ENCODE measurements at places on chromosomes 6 and 20.

DNA sequence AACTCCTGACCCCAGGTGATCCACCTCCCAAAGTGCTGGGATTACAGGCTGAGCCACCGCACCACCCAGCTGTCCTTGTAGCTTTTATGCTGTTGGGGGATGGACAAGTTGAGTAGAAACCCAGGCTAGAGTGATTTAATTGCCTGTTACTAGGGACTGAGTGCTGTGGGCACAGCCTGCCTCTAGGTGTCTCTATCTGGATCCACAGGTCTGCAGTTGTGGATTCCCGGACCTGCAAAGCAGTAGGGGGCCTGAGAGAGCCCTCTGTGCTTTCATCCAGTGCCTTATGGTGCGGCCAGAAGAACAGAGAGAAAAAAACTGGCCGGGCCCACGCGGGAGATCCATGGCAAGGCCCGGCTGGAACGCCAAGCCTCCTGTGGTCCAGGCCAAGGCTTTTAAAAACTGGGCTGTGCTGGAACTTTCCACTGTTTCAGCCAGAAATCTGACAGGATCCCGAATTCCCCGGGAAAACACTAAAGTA, 5.2 kb downstream of the SIRPA start:
- DNase-seq, result no peak

- no peak for DNase-seq
Measured at GRCh38 chr6:1110164-1110563, 201.7 kb upstream of the FOXQ1 start.

- DNase-seq, result no peak
Measured at GRCh38 chr6:142265476-142265875, 36.3 kb upstream of the ADGRG6 start.

DNA sequence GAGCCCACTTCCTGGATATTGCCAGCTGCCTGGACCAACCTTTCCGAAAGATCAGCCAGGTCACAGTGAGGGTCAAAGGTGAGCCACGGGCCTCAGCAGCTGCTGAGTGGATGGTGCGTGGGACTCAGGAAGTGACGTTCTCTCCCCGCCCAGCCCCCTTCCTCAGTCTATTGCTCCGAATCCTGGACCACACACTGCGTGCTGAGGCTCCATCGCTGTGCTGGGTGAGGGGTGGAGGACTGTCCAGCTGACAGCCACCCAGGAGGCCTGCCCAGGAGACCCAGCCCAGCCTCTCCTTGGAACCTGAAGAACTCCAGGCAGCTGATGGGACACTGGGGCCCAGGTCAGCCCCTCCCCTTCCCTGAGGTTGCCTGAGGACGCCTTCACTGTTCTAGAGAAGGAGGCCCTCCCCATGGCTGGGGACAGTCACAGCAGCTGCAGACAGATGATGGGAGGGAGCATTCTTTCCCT, 94.4 kb upstream of the CD93 start:
- DNase-seq, result no peak

DNA sequence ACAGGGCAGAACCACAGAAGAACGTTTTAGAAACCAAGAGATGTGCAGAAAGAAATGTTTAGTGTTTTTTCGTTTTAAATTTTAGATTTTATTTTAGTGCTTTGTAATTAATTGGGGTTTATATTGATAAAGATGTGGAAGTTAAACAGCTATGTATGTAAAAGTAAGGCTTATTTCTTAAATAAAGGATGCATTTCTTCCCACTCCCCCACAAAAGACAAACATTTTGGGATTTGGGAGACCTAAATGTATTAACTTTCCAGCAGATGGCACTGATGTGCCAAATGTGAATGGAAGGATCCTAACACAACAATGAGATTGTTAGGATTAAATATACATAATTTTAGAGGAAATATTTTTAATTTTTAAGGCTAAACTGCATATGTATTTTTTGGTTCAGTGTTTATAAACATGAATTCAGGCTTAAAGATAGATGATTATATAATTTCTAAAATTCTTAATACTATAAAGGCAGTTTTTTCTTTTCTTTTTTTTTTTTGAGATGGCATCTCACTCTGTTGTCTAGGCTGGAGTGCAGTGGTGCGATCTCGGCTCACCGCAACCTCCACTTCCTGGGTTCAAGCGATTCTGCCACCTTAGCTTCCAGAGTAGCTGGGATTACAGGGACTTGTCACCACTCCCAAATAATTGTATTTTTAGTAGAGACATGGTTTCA, 12.0 kb downstream of the PFDN4 start:
- DNase-seq, result no peak

DNA sequence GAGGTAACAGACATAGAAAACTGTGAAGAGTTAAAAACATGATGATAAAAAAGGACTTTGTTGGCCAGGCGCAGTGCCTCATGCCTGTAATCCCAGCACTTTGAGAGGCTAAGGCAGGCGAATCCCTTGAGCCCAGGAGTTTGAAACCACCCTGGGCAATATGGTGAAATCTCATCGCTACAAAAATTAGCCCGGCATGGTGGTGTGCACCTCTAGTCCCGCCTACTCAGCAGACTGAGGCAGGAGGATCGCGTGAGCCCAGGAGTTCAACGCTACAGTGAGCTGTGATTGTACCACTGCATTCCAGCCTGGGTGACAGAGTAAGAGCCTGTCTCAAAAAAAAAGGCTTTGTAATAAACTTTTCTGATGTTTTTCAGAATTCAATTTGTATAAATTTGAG, 60.1 kb downstream of the GFOD1 start:
- DNase-seq, result no peak

DNA sequence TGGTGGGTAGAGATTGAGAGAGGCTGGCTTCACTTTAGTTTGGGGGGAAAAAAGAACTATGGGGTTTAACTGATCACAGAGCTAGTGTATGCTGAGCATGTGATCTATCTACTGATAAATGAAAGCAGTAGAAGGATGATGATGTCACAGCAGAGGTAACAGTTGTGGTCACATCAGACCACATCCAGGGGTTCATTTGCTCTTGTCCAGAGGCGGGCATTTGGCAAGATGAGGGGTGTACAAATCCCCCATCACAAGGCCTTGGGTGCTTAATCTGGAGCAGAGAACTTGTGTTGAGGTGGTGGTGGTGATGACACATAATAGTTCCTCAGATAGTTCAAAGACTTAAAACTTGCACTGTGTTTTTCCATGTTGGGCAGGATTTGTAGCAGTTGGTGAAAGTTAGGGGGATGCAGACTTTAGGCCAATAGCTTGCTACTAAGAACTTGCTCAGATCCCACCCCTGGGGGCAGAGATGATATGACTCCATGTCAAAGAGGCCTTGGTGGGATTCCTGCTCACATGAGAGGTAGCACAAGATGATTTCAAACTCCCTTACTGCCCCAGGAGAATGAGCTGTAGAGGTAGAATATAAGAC, 63.4 kb downstream of the PRDM1 start:
- DNase-seq, result no peak

DNA sequence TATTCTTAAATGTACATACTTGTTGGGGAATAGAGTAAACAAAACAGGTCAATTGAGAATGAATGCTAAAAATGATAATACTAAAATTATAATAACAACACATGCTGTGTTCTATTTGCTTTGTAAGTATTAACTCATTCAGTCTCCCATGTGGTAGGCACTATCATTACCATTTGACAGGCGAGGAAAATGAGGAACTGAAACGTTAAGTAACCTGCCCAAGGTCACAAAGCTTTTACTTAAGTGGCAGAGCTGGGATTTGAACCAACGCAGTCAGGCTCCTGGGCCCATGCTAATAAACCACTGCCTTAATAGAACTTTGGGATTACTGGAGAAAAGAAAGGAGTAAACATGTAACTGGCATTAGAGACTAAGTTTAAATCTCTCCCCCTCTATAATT, 3.8 kb downstream of the NSFL1C start:
- DNase-seq, result no peak

GRCh38 chr6:88730611-88731011, 232.8 kb downstream of the RNGTT start:
- DNase-seq, result no peak

DNA sequence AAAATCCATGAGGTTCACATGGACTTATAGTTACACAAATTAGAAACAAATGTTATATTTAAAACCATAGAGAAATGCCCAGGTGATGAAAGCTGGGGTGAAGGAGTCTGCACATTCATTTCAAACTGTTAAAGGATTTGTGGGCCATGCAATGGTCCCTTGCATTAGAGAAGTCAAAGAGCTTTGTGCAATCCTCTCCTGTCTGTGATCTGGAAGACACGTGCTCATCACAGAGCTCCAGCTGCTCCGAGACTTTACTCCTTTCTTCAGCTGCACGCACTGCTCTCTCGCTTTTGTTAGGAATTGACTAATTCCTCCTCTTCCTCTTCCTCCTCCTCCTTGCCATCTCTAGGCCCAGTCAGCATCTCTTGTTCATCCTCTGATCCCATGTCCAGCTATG, 4.1 kb upstream of the AIF1 start:
- DNase-seq, result no peak

- no peak for DNase-seq
Measured at GRCh38 chr6:108685970-108686369, 125.3 kb downstream of the FOXO3 start.

DNA sequence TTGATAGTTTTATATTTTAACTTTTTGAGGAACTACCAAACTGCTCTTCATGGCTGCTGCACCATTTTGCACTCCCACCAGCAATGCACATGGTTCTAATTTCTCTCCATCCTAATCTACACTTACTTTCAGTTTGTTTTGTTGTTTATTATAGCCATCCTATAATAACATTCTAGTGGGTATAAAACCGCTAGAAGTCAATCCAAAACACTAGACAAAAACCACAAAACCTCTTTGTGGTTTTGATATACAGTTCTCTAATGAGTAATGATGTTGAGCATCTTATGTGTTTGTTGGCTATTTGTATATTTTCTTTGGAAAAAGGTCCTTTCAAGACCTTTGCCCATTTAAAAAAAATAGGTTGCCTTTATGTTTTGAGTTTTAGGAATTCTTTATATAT, 5.6 kb downstream of the RPP21 start:
- DNase-seq, result no peak

- DNase-seq, result peak; percentile 21
Measured at GRCh38 chr6:2245877-2246863, 765 bp upstream of the GMDS start.

DNA sequence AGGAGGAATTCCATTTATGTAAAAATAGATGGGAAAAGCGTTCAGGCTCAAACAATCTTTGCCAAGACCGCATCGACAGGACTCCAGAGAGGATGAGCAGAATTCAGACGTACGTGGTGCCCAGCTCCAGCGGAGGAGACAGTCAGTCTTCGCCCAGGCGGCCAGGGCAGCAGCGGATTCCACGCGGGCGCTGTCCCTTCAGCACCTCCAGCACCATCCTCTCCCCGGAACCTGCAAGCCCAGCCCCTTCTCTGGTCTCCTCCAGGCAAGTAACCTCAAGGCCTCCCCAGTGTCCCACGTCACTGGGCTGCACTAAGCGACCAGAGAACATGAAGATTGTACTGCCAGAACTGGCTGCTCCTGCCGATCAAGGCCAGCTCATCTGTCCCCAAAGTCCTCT, 2.8 kb upstream of the KCNQ2 start:
- DNase-seq, result no peak

- no peak for DNase-seq
Measured at GRCh38 chr20:55615818-55616217, 389.5 kb downstream of the CBLN4 start.

DNA sequence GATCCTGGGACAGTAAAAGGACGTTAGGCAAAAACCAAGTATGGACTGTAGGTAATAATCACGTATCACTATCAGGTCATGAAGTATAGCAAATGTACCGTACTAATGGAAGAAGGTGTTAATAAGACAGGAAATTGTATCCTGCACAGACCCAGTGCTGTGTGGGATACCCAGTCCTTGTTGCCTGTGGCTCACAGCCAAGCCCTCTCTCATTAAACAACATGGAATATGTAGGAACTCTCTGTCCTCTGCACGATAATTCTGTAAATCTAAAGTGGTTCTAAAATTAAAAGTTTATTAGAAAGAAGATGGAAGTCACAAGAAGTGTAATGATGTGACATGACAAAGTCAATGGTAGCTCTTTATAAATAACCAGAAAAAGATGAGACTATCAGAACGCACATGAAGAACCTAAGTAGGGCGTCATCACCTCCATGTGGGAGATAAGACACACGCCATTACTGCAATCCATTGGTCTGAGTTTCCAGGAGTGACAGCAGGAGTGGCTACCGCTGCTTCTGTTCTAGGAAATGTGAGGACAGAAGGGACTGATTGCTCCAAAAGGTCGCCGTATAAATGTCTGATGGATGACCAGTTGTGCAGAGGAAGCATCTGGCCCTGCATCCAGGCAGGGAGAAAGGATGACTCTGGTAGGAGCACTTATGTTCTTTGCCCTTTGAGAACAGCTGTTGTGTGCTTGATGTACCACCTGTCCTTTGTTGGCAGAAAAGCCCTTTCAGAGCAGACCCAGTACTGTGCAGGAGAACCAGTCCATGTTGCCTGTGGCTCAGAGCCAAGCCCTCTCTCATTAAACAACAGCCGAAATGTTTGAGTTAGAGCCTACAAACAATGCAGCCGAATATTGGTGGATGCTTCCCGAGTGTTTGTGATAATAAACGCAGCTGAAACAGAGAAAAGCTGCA, 125.6 kb downstream of the FIG4 start:
- DNase-seq, result no peak

DNA sequence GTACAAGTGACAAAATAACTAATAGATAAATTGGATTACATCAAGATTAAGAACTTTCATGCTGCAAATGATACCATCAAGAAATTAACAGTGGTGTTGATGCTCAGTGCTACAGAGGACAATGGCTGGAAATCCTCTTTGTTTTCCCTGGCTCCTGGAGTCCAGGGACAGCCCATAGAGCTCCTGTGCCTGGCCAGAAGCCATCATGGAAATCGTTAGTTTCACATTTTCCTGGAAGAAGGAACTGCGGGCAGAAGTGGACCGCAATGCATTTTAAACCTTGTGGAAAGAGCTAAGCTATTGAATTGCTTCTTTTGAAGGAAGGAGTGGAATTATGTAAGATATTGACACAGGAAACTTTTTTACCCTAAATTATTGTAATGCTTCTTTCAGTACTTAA, 276.0 kb downstream of the GJA1 start:
- no peak for DNase-seq

DNA sequence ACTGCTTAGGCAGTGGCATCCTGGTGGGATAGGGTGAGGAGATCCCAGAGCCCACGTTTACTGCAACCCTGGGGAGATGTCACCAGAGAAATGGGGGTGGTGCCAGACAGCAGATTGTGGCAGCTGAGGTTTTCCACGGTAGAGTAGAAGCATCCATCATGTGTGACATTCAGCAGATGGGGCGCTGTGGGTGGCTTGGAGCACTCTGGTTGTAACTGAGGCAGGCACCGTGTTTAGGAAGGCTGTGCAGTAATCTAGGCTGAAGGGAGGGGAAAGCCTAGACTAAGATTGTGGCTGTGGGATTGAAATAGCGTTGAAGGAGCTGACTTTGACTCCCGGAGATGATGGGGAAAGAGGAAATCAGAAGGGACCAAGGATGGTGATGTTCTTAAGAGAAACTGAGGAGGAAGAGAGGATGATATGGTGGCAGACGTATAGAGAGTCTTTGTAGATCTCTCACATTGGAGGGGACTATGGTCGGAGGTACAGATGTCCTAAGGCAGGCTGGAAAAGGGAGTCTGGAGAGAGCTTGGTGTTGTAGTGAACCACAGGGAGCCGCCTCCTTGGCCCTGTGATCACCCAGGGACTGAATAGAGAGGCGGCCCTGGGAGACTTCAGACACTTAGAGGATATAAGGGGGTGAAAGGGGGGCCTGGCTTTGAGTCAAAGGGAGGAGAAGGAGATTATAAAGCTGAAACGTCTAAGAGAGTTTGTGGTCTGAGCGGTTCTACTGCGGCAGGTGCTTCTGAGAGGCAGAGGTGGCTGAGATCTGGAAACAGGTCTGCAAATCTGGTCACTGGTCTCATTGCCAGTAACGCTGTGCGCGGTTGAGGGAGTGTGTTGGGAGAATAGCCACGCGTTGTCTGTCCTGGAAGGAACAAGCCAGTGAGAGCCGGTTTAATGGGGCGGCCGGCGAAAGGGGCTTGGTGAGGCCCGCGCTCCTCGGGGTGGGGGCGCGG, 792 bp upstream of the MICA start:
- DNase-seq, result no peak
